Amniotic stem cell (primary cell): ENCODE measurements at places on chromosomes 12 and 14.

GRCh38 chr12:15268927-15269552 lies 47.8 kb upstream of the RERG start:
- DNase-seq = peak; percentile 2

DNA sequence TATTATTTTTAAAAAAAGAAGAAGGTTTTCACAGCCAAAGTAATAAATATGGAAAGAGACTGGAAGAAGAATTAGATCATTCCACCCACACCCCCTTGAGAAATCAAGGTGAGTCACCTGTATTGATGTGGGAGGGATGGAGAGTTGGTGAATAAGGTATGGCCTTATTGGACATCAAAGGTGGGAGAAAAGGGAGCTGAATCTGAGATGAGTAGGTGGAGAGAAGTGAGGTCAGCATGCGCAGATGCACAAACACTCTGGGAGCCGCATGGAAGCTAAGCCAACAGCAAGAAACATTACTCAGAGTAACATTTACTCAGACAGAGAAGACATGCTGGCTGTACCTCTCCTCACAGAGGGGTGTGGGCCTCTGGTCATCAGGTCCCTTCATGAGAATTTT lies 113.1 kb upstream of the FOXG1 start:
- DNase-seq = no peak

DNA sequence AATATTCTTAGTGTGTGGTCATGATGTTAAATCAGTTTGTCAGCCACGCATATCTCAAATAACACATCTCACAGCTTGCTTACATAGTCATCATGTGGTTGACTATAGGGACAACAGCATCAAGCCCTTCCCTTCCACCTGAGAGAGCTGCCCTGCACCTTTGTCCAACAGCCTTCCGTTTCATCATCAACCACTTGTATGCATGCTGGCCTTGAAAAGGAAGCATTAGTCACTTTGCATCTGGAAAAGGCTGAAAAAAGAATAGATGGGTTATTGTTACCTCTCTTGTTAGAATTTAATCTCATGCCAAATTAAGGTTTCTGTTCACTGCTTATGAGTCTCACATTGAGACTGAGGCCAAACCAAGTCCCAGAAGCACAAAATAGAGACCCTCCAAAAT lies 1586.5 kb upstream of the SEL1L start:
- DNase-seq = no peak

DNA sequence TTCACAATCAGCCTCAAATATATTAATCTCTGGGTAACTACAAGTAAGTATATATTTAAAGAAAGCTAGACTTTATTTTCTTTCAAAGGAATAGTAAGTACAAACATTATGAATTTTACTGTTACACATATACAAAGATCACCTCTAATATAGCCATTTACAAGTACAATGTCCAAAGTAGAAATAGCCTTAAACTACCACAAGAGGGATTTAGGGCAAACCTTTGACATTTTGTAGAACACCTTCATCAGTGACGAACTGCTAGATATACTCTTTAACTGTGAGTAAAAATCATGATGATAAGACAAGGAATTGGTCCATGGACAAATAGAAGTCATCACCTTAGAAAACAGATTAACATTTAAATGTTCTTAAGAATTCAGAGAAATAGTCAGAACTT lies 69.8 kb downstream of the CNTN1 start:
- DNase-seq = no peak

DNA sequence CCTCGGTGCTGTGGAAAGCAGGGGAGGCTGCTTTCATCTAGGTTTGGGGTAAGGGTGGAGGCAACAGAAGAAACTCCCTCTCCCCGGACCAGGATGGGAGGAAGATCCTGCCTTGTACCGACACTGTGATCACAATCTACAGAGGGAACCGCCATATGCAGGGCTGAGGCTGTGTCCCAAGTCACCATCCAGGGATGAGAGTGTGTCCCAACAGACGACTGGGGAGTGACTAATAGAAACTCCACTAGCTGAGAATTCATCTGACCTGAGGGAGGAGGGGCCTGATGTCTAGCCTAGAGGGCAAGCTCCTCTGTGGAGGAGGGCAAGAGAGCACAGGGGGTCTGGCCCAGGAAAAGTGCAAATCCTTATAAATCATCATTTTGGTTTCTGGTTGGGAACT lies 172.4 kb downstream of the CALM1 start:
- no peak for DNase-seq

GRCh38 chr12:87820524-87821202 lies 208.5 kb downstream of the C12orf50 start:
- DNase-seq = no peak

- DNase-seq = no peak
Observed at GRCh38 chr12:104741497-104742367, 216.4 kb downstream of the SLC41A2 start.

DNA sequence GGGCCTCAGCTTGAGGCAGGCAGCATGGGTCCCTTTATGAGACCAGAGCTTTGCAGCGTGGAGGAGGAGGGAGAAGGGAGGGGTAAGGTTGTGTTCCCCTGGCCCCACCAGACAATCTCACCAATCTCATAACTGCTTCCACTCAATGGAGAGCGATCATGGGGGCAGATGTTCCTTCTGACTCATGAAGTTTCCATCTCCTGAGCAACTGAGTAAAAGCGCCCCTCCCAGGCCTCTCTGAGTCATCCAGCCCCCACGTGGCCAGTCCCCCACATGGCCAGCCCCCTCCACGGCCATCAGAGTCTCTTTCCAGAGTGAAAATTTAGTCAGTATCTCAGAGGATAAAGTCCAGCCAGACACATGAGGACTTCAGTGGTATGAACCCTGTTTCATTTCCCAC lies 39.2 kb upstream of the PLXNC1 start:
- peak; percentile 8 for DNase-seq

GRCh38 chr14:104600141-104600643 lies 4.4 kb downstream of the TMEM179 start:
- DNase-seq = no peak

GRCh38 chr14:105208738-105209075 lies 27.6 kb upstream of the NUDT14 start:
- no peak for DNase-seq

GRCh38 chr12:5083955-5084849 lies 40.5 kb downstream of the KCNA5 start:
- peak; percentile 20 for DNase-seq

DNA sequence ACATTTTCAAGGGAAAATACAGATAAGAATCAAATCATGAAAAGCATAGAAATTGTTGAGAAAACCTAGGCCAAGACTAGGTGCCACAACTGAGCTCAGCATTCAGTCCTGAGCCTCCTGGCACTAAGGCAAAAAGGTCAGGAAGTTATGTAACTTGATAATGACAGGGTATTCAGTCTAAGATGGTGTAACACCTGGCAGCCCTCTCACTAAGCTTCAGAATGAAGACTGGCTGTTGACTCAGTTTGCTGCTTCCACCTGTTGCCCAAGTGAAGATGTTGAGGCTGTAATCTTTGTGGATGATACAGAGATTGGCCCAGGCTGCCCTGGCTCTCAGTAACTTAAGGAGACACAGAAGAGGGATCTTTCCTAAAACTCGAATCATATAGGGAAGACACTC lies 19.6 kb downstream of the PROX2 start:
- DNase-seq = no peak

DNA sequence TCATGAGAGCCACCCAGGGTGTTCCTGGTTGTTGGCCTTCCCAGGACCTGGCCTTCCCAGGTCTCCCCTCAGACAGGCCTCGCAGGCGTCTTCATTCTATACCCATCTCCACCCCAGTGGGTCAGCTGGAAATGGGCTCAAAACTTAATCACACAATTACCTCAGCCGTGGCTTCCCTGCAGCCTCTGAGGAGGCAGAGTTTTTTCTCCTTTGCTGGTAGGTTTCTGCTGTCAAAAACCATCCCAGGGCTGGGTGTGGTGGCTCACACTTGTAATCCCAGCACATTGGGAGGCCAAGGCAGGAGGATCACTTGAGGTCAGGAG lies 13.2 kb downstream of the NFKBIA start:
- DNase-seq = no peak

GRCh38 chr12:92554158-92555073 lies 148.4 kb upstream of the PLEKHG7 start:
- DNase-seq = no peak

GRCh38 chr12:62709311-62709710 lies 225.6 kb downstream of the PPM1H start:
- DNase-seq = no peak

DNA sequence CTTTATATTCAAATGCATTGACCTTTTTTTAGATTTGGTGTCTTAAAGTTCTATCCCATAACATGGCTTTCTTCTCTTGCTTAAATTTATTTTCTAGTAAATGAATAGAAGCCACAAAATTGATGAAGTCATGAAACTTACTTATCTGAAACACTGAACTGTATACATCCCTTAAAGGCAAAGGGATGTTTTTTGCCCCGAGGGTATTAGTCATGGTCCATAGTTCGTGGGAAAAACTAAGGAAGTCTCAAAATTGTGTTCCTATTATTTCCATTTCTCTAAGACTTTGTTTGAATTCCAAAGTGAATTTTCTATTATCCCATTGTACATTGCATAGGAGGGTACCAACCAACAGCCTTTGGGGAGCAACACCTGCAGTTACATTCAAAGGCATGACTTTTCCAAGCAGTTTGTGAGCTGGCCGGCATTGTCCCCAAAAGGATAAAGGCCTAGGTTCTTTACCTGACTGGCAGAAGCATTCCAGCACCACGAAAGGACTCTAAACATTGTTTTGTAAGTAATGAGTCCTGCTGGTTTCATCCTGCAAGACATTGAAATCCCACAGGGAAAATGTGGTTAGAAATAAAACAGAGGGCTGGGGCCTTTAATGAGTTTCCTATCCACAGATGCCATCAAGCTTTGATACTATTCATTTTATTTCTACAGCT lies 473.5 kb downstream of the PRKD1 start:
- DNase-seq = no peak

DNA sequence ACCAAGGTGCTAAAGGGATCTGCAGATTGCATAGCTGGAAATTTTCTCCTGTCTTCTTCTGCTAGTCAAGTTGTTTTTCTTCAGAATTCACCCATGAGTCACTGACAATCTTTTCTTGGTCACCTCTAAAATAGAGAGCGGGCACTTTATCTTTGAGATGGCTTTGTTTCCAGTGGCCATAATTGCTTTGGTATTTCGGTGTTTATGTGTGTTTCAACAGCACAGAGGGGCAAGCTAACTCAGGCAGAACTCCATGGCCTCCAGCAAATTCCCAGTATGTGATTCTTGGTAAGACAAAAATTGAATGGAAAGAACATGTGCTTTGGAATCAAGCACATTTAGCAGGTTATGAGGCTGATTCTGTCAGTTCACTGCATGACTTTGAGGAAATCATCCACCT lies 656.8 kb downstream of the VRK1 start:
- no peak for DNase-seq

GRCh38 chr14:80446356-80446755 lies 235.1 kb upstream of the DIO2 start:
- DNase-seq = no peak

GRCh38 chr12:119177056-119177325 lies 1.7 kb upstream of the HSPB8 start:
- DNase-seq = no peak

DNA sequence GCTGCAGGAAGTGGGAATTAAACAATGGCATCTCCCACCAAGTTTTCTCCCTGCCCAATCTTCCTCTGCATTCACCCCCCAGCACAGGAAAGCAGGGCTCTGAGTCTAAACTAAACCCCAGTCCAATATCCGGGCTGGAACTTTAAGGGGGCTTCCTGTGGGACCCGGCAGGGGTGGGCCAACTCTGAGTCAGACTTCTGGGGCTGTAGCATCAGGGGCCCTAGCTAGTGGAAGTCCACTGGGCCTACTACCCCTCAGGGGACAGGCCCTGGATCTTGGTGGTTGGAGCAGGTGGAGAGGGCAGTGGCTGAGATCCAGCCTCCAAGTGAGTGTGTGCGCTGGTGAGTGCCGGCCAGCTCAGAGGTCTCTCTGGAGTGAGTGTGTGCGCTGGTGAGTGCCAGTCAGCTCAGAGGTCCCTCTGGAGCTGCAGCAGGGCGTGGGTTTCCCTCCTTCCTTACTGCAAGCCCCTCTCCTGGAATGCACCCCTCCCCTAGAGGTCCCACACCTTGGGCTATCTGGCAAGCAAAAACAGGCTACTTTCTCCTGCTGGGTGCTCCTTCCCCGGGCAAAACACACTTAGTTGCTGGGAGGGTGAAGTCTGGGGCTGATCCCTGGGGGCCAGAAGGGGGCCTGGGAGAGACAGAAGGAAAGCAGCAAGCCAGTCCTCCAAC lies 5.6 kb upstream of the LHX5 start:
- no peak for DNase-seq

DNA sequence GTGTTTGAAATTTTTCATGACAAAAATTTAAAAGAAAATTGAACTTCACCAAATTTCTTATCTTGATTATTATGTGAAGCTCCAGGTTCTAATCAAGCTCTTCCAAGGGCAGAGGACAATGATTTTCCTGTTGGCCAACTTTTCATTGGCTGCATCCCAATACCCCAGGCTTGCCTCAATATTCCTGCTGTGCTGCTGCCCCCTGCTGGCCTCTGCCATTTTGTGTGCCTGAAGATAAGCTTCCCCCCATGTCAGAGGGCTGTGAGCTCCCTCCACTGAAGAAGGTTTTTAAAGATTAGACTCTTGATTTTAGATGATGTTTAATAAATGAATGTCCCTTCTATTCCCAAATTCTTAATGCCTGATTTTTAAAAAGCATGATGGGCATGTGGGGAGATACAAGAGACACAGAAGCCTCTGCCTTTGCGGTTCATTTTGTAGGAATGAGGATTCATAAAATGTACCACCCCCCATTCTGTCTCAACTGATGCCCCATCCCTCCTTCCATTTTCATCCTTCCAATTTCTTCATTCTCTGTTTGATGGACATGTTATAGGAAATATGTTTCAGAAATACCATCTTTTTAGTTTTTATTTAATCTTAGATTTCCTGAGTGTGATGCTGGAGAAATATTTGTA lies 76.7 kb upstream of the RGS6 start:
- peak; percentile 38 for DNase-seq

DNA sequence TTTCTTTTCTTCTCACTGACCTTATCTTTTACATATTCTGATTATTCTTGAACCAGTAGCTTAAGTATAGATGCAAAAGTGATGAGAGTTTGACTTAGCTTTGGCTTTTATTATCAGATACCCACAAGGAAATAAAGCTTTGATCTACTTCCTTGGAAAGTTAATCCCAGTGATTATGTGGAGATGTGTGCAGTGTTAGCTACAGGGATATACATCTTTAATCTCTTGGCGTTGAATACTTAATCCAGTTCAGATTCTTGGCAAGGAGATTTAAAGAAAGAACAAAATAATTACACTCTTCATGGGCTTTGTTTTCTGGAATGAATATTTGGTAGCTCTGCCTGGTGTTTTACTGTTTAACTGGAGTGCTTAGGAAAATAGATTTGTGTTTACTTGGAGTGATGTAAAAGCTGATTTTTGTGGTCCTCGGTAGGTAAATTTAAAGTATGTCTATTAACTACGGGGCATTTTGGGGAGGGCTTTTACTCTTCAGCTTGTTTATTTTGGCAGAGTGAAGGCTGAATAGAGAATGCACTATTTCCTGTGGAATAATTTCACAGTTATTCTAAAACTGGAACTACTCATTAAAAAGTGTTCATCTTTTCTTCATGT lies 150.1 kb upstream of the LRIG3 start:
- DNase-seq = no peak

DNA sequence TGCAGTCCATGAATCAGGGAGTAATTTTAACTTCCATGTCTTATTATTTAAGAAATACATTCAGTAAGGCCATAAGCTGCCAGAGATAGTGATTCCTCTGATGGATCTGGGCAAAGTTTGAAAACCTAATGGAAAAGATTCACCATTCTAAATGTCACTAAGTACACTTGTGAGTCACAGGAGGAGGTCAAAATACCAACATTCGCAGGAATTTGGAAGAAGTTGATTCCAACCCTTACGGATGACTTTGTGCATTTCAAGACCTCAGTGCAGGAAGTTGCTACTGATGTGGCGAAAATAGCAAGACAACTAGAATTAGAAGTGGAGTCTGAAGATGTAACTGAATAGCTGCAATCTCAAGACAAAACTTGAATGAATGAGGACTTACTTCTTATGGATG lies 69.8 kb downstream of the OSBPL8 start:
- DNase-seq = no peak
